ENCODE measurements at places on chromosomes 5 and 9. TPM values are rescaled to one million over a fixed set of nuclear protein-coding genes. Genes with fewer than 3 reads are reported as not detected.

GRCh38 chr9:133029994-133030316, 842 bp upstream of the GTF3C5 start:
- DNase-seq, result no peak

DNA sequence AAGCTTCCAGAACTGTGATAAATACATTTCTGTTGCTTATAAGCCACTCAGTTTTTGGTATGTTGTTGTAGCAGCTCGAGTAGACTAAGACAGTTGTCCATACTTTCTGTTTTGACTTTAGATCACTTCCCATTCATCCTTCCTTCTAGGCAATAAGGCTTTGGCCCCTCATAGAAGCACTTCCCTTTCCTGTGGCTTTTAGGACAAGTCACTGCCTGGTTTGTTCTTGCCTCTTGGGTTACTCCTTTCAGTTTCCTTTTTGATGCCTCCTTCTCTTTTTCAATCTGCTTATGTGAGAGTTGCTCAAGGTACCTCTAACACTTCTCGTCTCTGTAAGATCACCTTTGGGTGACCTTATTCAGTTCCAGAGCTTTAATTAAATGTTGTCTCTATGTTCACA, 72.4 kb upstream of the NTRK2 start:
- DNase-seq, result no peak

DNA sequence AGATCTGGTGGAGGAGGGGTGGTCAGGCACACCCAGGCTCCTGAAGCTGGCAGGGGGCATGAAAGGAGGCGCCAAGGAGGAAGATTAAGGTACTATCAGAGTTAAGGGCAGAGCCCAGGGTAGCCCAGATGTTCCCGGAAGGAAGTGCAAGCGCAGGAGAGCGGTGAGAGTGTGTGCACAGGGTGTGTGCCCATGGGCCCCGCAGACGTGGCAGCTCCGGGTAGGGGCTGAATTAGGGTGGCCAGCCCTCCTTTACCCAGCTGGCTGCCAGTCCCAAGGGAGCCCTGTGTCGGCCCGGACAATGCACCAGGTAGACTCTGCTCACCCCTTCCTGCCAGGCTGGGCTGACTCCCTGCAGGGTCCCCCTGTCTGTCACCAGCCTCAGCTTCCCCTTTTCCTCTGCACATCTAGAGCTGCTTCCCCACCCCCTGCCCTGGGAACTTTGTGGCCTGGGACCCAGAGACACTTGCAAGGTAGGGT, at the start of gene SMIM33:
TSS of gene SMIM33 (plus strand) at position 184 of the 480 bp plus-strand sequence. CDS start at position 302, 118 bp downstream.
- no peak for DNase-seq

- no peak for DNase-seq
Measured at GRCh38 chr9:134375430-134376385, 49.5 kb downstream of the RXRA start.

DNA sequence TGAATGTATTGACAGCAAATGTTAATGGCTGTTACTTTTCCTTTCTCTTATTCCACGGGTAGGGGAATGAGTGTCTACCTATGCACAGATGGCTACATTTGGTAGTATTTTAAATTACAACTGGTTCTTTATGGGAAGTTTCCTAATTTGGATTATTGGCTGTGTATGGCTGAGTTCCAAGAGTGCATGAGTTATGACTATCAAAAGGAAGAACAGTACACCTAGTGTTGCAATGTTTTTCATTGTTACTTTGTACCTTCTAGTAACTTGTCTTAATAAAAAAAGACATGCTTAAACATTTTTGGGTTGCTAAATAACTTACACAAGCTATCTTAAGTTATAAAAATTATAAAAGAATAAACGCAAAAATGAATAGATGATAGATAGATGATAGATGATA, 35.8 kb upstream of the MAMDC2 start:
- DNase-seq, result no peak

DNA sequence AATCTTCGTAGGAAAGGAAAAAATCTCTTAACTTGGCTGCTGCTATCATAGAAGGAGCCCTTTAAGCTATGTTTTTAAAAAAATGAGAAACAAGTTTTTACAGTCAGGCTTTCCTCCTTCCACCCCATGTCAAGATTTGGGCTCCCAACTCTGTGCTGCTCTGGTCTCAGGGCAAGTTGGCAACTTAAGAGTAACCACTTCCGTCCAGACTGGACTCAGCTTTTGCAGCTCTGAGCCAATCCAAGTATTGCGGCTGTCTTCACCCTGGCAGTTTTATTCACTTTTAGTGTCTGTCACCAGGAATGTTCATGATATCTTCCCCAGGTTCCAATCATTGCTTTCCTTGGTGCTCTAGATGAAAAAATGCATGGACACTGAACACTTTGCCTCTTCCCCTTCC, 115.9 kb upstream of the GAS1 start:
- no peak for DNase-seq

DNA sequence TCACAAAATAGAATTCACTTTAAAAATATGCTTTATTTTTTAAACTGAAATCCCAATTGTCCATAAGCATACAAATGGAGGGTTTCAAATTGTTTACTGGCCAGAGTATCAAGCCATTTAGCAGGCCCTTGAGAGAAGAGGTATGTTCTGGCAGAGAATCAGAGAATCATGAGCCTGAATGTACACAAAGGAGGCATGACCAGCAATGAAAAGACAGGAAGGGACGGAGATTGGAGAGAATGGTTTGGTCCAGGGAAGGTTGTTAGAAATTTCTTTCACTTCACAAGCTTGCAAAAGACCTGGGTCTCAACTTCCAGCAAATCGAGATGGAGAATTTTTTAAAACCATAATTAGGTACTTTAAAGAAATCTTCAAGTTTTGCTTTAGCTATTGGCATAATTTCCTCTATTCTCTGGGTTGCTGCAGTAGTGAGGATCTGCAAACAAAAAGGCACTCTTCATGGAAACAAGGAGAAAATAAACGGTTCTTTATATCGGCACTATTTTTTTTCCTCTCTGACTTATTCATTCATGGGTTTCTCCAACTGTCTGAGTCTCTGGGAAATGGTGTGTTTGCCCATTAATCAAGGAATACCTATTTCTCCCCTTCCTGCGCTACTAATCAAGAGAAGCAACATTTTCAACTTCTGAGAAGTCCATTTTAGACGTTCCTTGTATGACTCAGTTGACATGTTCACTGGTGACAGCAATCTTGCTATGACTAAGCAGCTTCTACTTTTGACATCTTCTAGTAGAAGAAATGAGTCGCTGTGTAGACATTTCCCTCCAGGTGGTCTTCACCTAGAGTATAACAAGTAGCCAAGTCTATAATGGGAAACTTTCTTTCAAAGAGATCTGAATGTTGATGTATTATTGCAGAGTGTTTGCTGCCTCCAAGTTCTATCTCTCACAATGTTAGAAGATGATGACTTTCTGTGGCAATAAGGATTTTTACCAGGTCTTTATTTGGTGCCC, 23.1 kb upstream of the ERCC6L2 start:
- DNase-seq, result no peak

DNA sequence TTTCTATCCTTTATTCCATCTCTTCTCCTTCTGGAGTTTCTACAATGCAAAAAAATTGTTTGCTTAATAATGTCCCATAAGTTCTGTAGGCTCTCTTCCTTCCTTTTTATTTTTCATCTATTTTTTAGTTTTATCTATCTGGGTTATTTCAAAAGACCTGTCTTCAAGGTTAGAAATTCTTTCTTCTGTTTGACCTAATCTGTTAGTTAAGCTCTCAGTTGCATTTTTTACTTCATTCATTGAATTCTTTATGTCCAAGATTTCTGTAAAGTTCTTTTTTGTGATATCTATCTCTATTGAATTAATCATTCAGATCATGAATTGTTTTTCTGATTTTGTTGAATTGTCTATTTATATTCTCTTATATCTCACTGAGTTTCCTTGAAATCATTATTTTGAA, 145.9 kb upstream of the TLE4 start:
- no peak for DNase-seq

DNA sequence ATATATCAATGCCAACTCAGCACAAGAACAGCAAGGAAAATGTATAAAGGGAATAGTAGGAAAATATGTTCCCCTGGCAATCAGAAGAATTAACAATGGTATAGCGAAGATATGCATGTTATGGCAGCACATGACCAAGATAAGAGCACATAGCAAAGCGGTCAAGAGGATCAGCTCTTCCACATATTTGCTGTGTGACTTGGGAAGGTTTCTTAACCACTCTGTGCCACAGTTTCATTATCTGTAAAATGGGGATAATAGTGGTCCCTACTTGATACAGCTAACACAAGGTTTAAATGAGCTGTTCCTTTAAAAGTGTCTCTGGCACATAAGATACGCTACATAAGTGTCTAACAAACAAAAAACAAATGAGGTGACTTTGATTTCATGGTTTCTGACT, 77.9 kb upstream of the PIP5K1B start:
- no peak for DNase-seq

DNA sequence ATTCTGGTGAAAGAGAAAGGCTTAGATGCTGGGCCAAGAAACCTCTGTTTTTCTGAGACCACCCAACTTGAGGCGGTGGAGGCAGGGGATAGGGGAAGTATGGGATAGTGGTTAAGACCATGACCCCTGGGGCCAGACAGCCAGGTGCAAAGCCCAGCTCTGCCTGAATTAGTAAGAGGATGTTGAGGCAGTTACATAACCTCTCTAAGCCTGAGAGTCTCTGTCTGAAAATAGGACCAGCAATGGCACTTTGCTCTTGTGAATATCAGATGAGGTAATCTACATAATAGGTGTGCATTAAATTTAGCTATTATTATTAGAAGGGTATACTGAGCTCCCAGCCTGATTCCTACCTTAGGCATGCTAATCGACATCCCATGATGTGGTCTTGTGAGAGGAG, 68.2 kb downstream of the DOCK2 start:
- no peak for DNase-seq

Gene PFN3
- 1.1 TPM for polyA plus RNA-seq

Gene C9
- polyA plus RNA-seq, result 0.35 TPM

Gene PCDHGB4
- polyA plus RNA-seq, result 6.4 TPM

Data from right renal pelvis (tissue), 4 donors.